Fibroblast of skin of right quadriceps (primary cell): ENCODE measurements at places on chromosomes 7 and 10.

DNA sequence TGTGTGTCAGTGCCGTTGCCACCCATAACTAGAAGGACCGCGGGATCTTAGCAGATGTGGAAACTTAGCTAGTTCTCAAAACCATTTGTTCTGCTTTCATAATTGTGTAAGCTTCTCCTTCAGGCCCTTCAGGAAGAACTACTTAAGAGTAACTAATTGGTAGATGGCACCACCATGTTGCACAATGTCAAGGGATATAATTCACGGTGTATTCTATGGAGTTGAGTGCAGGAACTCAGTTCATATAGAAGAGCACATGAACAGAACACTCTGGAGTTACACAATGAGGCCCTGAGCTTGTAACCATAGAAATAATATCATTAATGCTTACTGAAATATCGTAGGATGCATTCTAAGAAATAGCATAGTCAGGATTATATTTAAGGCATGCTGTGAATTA, 126.5 kb upstream of the GAD2 start:
- no peak for DNase-seq

GRCh38 chr7:28104041-28104541, 76.5 kb downstream of the JAZF1 start:
- no peak for DNase-seq

DNA sequence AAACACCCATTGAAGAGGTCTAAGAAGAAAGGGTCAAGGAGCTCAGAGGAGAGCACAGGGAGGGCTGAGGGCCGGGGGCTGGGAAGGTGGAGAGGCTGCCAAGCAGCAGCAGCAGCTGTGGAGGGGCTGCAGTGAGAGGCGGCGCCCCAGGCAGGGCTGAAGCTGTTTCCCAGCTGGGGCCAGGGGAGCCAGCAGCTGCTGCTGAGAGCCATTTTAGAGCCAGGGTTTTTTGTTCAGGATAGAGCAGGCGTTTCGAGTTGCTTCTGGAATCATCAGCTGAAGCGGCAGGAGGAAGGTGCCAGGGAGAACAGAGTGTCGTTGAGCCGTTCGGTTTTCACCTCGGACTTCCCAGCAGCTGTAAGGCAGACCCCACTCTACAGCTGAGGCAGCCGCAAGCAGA, 62.7 kb downstream of the LANCL2 start:
- DNase-seq: no peak

- DNase-seq: peak; percentile 79
Measured at GRCh38 chr7:106659963-106660861, 746 bp downstream of the CCDC71L start.

GRCh38 chr10:122707535-122707934, 7.9 kb upstream of the C10orf120 start:
- DNase-seq: no peak

- no peak for DNase-seq
Measured at GRCh38 chr7:50860174-50860573, 77.5 kb upstream of the GRB10 start.

GRCh38 chr10:70090951-70091350, 38.3 kb downstream of the MACROH2A2 start:
- no peak for DNase-seq
